ENCODE measurements at places on chromosomes 5 and 9.

DNA sequence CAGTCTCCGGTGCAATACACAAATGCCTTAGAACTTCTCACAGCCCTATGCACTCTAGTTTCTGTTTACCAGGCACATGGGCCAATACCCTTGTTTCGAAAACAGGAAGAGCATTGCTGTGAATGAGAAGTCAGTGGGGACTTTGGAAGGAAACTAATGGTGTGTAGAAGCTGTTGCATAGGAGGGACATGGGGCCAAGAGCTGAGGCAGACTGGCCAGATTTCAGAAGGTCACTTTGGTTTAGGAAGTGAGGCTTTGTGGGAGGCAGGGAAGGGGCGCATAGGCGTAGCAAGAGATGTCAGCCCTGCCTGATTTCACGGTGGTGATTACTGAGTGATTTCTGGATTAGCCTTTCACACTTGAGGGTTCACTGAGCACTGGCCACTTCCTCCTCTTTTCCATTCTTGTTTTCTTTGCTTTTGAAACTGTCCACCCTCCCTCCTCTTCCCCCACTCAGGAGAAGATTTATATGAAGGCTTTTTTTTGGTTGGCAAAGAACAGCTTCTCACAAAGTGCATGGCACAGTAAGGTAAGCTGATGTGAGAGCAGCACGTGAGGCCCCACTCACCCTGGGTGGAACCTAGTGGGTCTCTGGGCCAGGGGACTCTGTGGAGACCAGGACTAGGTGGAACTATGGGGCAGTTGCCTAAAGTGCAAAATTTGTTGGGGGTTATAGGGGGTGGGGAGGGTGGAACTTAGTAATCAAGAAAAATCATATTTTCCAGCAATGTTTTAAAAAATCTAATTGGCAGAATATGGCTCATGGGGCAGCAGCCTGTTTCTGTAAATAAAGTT is 6.1 kb upstream of the TMEM252 start:
- no peak for DNase-seq

DNA sequence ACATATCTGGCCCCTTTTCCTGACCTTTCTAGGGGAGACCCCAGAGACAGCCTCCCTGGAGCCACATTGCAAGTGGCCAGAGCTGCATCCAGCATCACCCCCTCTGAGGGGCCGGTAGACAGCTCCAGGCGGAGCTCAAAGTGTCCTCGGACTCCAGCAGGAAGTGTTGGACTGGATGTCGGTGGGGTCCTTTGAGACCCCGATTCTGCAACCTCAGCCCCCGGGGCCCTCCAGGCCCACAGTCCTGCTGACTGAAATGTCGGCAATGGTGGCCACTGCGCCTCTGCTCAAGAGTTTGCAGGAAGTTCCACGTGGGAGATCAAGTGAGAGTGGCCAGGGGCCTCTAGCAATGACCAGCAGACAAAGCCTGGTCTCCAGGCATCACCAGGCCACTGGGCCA is 115.9 kb upstream of the FOXD4L5 start:
- no peak for DNase-seq

- DNase-seq = no peak
Observed at GRCh38 chr9:71697882-71698281, 70.4 kb downstream of the CEMIP2 start.

GRCh38 chr9:115781070-115781736 is 372.4 kb upstream of the PAPPA start:
- no peak for DNase-seq

- no peak for DNase-seq
Observed at GRCh38 chr9:74115976-74116375, 381.2 kb upstream of the RORB start.

GRCh38 chr9:32251539-32251938 is 132.9 kb upstream of the ACO1 start:
- peak; percentile 29 for DNase-seq

DNA sequence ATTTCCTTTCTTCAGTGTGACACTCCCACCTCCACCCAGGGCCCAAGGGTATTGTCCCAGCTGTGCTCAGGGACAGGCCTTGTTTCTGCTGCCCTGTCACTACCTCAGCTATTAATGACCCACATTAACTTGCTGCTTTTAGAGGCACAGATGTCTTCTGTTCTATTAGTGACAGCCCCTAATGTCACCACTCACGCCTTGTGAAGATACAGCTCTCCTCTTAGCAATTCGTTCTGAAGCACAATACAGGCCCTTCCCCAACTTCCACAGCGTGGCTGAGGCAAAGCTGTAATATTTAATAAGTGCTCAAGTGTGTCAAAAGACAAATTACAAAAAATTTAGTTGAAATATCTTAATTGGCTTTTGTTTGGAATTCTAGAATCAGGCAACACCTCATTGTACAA is 44.7 kb upstream of the HMGCS1 start:
- DNase-seq = no peak

GRCh38 chr9:3647652-3648051 is 121.9 kb upstream of the RFX3 start:
- DNase-seq = no peak

GRCh38 chr9:85594316-85594715 is 147.4 kb downstream of the AGTPBP1 start:
- no peak for DNase-seq

DNA sequence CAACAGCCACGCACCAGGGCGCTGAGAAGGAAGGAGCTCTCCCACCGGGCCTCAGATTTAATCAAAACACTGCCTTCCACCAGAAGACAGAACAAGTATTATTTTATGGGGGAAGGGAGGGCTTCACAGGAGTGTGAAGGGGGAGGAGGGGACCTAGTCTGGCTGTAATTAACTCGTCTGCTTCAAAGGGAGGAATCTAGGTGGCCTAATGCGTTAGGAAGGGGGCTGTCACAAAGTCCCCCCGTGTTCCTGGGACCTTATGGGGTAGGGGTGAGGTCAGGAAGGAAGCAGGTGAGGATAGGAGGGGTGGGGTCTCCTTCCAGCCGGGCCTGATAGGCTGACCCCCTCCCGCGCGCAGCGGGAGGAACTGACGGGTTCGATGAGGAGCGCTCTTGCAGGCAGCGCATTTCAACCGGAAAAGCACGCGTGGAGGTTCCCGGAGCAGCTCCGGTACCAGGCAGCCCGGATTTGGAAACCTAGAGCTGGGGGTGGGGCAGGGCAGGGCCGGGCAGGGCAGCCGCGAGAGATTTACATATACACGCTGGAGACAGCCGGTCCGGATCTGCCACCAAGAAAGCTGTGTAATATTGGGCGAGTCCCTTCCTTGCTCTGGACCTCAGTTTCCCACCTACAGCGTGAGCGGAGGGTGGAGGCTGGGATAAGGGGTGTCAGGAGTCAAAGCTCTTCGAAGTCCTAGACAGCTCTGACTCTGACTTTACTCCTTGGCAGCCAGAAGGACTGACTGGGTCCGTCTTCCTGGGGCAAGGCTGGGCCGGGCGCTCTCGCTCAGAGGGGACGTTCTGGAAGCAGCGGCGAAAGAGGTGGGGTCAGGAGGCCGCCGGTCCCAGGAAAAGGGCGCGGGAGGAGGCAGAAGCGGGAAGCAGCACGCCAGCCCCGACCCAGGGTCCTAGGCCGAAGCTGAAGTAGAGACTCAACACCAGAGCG is 1.8 kb downstream of the SHB start:
- DNase-seq = no peak

GRCh38 chr5:180689071-180689694 is 39.8 kb upstream of the FLT4 start:
- DNase-seq = no peak

GRCh38 chr9:70639853-70640814 is 225.7 kb upstream of the KLF9 start:
- DNase-seq = peak; percentile 42

DNA sequence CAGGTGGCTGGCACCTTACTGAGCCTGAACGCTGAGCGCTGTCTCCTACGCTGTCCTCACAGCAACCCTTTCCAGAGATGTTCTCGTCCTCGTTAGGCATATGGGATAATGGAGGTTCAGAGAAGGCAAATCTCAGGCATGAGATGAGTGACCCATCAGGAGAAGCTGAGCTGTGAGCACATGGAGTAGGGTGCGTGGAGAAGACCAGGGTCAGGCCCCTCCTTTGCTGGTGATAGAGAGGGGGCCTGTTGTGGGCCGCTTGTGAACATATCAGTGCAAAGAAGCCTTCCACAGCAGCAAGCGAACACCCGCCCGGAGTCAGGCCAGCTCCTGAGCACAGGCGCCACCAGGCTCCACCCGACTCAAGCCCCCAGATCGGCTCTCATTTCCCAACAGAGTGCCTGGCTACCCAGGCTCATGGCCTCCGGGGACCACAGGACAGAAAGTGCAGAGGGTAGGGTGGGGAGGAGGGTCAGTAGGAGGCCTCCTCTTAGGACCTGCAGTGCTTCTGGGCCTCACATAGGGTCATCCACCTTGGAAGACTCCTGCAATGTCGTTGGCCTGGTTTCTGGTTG is 15.0 kb upstream of the TIFAB start:
- DNase-seq = no peak

GRCh38 chr5:170104299-170104698 is 1.4 kb upstream of the FOXI1 start:
- DNase-seq = no peak
